ENCODE measurements at places on chromosomes 13 and 19.
A peak's percentile ranks its signal among the peaks of the same experiment; 100 is the strongest.

DNA sequence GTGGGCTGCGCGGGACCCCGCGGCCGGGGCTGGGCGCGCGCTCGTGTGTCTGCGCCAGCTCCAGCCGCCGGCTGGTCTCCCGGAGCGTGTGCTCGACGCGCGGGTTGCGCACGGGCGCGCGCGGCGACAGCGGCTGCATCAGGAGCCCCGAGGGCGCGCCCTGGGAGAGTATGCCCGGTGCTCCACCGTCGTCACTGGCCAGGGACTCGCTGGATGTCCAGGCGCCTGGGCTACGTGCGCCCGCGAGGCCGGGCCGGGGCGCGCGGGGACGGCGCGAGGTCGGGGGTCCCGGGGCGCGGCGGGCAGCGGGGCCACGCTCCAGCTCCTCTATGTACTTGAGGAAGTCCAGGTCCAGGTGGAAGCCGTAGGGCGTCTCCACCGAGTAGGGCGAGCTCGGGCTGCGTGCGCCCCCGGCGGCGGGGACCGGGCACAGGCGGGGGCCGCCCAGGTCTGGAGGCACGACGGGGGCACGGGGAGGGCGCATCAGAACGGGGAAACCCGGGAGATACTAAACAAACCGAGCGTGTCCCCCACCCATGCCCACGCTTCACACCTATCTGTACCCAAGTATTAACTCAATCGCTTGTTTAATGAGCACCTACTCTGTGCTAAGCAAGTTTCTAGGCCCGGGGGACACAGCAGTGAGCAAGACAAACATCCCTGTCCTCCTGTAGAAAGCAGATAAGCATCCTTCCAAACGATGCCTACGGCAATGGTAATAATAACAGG is 7.6 kb downstream of the KANK3 start:
- DNase-seq, result no peak

GRCh38 chr19:45090034-45090433 is 2.9 kb upstream of the PPP1R37 start:
- no peak for DNase-seq

DNA sequence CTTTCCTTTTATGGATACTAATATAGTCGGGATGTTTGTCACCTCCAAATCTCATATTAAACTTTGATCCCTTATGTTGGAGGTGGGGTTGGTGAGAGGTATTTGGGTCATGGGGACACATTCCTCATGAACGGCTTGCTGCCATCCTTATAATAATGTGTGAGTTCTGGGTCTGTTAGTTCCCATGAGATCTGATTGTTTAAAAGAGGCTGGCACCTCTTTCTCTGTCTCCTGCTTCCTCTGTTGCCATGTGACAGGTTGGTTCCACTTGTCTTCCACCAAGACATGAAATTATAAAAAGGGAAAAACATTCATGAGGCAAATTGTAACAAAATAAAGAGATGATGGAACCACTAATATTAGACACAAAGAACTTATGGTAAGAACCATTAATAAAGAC is 107.8 kb upstream of the ATXN8OS start:
- no peak for DNase-seq

GRCh38 chr19:55625004-55625326 is 599 bp upstream of the ZNF784 start:
- no peak for DNase-seq

DNA sequence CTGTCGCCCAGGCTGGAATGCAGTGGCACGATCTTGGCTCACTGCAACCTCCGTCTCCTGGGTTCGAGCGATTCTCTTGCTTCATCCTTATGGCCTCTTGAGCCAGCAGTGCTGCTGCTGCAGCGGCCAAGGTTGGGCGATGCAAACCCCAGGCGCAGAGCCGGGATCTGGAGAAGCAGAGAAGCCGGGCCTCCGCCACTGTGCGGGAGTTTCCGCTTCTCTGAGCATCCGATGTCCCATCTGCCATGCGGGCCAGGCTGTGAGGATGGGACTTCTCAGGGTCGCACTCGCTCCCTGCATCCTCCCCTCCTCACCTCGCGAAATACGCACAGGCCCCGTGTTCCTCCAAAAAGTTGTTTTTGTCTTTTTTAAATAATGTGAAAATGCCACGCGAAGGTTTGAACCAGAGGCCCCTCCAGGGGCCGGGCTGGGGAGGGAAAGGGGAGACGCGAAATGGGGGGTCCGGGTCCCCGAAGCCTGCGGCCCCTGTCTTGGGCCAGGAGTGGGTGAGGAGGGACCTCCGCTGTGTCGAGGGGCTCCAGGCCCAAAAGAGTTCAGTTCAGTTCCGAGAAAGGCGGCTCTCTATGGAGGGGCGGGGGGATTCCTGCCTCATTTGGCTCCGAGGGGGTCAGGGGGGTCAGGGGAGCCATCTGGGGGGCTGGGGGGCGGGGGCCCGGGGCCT is 15.9 kb downstream of the CYTH2 start:
- no peak for DNase-seq

- no peak for DNase-seq
Measured at GRCh38 chr19:29497686-29498436, 27.9 kb upstream of the VSTM2B start.

DNA sequence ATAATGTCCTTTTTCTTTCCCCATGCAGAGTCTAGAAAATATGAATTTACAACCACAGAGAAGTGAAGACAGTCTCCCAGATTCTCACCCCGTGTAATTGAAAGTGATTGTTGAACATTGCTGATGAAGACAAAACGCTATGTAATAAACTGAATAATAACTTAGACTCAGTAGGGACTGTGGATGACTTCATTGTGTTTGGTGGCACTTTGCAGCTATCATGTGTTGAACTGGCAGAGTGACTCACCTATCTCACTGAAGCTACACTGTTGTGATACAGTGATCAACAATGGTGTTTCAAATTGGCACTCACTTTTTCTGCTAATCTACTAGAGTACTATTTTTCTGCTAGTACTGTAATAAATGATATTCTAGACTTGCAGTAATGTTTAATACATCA is 261.3 kb downstream of the DACH1 start:
- no peak for DNase-seq

DNA sequence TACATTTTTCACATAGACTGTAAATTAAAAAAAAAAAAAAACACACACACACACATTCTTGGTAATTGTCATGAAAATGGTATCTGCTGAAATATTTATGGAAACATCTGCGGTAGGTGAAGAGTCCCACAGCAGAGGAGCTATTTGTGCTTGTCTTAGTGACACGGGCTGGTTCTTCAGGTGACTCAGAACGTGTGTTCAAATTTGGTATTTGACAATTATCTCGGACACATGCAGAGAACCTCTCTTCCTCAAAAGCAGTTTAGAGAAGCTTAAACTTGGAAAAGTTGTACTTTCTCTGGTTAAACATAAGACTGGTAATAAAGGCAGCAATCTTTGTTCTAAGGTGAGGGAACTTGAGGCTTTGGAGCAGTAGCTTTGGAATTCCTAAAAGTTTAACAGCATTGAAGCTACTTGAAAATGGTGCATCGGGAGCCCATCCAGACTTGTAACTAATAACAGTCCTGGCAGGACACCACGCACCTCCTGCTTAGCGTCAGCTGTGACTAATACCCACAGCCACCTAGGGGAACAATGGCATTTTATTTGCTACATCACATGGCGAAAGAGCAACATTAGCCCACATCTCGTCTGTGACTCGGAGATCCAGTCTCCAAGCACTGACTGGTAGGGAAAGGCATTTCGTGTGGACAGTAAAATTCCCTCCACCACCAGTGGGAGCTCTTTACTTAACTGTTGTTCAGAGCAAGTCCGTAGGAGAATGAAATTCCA is 1505.1 kb upstream of the SLC10A2 start:
- DNase-seq, result no peak

GRCh38 chr19:37845932-37846331 is 60.5 kb downstream of the WDR87 start:
- no peak for DNase-seq

- DNase-seq, result no peak
Measured at GRCh38 chr19:52492201-52492993, 35.1 kb upstream of the ZNF808 start.

DNA sequence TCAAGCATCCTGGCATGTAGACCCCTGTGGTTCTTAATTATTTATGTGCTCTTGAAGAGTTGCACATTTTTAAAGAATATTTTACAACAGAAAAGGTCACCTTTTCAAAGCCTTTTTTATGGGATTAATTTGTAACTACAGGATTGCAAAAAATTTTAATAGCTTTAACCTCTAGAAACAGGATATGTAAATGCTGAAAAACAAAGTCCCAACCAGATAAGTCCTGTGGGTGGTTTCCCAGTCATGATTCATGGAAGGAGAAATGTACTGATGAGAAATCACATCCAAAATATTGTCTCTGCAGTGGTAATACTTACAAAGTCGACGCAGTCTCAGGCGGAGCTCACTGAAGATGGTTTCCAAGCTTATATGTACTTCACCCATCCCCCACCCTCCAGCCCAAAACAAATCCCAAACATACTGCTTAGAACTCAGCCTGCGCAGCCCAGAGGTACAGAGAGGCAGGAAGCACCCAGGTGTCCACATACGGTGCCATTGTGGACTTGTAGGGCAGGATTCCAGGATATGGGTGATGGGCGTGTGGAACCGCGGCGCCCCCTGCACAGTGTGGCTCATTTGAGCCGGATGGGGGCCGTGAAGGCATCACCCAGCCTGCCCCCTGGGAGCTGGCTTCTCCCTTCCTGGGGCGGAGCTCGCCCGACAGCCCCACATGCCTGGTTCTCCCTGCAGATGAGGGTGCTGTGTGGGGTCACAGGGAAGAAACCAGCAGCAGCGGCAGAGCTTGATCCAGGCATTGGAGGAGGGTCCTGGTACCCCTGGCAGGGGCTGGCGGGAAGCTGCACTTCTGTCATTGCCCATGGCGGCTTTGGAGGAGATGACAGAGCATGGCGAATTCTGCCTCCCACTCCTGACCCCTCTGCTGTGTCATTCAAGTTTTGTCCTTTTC is 101.2 kb downstream of the ATP11A start:
- no peak for DNase-seq

- no peak for DNase-seq
Measured at GRCh38 chr13:99290894-99291293, 16.3 kb downstream of the GPR183 start.

DNA sequence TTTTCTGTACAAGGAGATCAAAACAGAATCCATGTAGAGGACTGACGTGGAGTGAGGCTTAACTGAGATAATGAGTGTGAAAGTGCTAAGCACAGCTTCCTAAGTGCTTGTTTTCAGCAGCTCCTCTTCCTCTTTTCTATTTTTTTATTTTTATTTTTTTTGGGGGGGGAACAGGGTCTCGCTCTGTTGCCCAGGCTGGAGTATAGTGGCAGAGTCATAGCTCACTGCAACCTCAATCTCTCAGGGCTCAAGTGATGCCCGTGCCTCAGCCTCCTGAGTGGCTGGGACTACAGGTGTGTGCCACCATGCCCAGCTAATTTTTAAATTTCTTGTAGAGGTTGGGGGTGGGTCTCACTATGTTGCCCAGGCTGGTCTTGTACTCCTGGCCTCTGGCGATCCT is 5.6 kb upstream of the FOSB start:
- DNase-seq, result no peak

DNA sequence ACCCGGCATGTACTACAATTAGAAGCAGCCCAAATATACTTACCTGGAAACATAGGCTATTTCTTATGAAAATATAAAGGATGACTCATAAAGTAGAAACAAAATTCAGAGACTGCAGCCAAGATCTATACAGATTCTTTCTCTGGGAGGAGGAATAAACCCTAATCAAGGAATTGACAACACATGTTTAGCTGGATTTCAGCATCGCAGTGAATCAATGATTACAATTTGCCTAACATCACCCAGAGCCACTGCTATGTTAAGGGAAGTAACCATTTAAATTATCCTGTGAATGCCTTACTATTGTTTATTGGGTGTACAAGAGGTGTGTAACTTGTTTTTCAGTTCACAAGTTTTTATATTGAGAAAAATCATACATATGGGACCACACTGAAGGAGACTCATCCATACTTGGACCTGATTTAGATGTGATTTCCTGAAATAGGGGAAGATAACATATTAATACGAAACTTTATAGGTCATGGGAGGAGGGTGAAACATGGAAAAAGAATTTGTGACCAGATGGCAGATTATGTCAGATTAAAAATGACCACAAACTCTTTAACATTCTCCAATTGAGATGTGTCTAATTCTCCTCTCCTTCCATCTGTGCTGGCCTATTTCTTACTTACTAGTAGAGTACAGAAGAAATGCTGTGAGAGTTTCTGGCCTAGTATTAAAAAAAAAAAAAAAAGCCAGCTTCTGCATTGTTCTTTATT is 1168.4 kb downstream of the SLITRK1 start:
- DNase-seq, result no peak

GRCh38 chr19:19538061-19538784 is at the start of gene CILP2:
Gene CILP2 (plus strand): TSS chr19:19538265. CDS start chr19:19538350, 85 bp downstream.
- DNase-seq, result no peak

GRCh38 chr13:65990684-65991083 is 1239.5 kb downstream of the PCDH9 start:
- no peak for DNase-seq

DNA sequence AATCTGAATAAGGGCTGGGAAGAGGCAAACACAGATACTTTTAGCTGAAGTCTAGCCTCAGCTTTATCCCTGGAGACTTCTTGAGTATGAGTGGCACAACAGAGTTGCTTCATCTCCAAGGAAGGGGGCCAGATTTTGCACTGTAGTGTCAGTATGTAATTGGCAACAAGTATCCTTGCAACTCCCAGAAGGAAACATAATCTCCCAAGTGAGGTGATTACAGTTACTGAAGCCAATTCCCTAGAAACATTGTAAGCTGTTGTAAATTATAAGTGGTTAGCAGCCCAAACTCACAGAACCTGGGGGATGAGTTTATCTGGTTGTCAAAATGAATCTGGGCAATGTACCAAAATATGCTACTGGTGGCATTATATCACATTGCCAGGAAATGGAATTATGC is 2065.7 kb upstream of the PCDH20 start:
- peak; percentile 20 for DNase-seq

- DNase-seq, result no peak
Measured at GRCh38 chr19:18489627-18490184, 32.2 kb downstream of the ELL start.

GRCh38 chr19:47272448-47273312 is 2.0 kb upstream of the INAFM1 start:
- DNase-seq, result no peak

- peak; percentile 83 for DNase-seq
Measured at GRCh38 chr13:30112602-30113435, 194.5 kb downstream of the KATNAL1 start.

GRCh38 chr19:40223135-40223822 is 3.2 kb downstream of the CCNP start:
- no peak for DNase-seq

DNA sequence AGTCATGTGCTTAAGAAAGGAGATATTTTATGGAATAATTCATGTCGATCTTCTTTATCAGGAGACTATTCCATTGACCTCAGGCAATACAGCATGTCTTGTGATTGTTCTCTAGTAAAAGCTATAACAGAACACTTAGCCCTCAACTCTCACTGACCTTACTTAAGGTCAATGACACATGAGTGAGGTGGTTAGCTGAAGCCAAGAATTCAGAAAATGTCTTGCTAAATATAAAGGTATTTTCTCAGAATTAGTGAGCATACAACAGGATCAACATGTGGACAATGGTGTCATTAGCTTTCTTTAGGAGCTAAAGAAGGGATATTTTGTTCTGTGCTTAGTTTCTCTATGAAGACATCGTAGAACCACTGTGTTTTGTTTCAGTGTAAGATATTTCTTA is 1730.4 kb upstream of the SLC10A2 start:
- no peak for DNase-seq

Data from AG09319 (cell line).